ENCODE measurements at places on chromosomes 2 and 18. TPM values are rescaled to one million over a fixed set of nuclear protein-coding genes. Genes with fewer than 3 reads are reported as not detected.

LRRTM4 gene
- not detected for total RNA-seq

INHA gene
- 0.20 TPM for total RNA-seq

IL1RL2 gene
- not detected for total RNA-seq

PLCL1 gene
- not detected for total RNA-seq

HOXD13 gene
- total RNA-seq = 0.34 TPM

ASTL gene
- total RNA-seq = not detected

CREG2 gene
- total RNA-seq = 9.7 TPM

DSG3 gene
- 0.02 TPM for total RNA-seq

LNPK gene
- 20.4 TPM for total RNA-seq

TCF23 gene
- not detected for total RNA-seq

STK17B gene
- total RNA-seq = 4.6 TPM

CROCC2 gene
- total RNA-seq = not detected

LHCGR gene
- not detected for total RNA-seq

GALNT13 gene
- 9.9 TPM for total RNA-seq

RSAD2 gene
- 0.54 TPM for total RNA-seq

KHK gene
- total RNA-seq = 12.4 TPM

SH3BP4 gene
- 28.9 TPM for total RNA-seq

SLC16A14 gene
- 1.5 TPM for total RNA-seq

IAH1 gene
- total RNA-seq = 85.3 TPM

UGT1A1 gene
- 0.71 TPM for total RNA-seq

PREPL gene
- total RNA-seq = 24.7 TPM

OTX1 gene
- total RNA-seq = 3.5 TPM

DYSF gene
- total RNA-seq = 0.81 TPM

HOXD9 gene
- 0.98 TPM for total RNA-seq

CYS1 gene
- total RNA-seq = 0.99 TPM

LRRFIP1 gene
- 91.5 TPM for total RNA-seq

ANKRD62 gene
- total RNA-seq = not detected

ALPI gene
- not detected for total RNA-seq

IER3IP1 gene
- 18.8 TPM for total RNA-seq

TNFAIP6 gene
- total RNA-seq = 1.6 TPM

PMS1 gene
- total RNA-seq = 7.9 TPM

FNDC4 gene
- total RNA-seq = 4.6 TPM

NYAP2 gene
- total RNA-seq = not detected

BAZ2B gene
- total RNA-seq = 11.9 TPM

SIX3 gene
- 0.57 TPM for total RNA-seq

GAL3ST2 gene
- total RNA-seq = 0.28 TPM

TRAK2 gene
- total RNA-seq = 12.7 TPM

NTSR2 gene
- total RNA-seq = not detected

INPP4A gene
- 8.8 TPM for total RNA-seq

CDH20 gene
- total RNA-seq = not detected

DNAJC5G gene
- not detected for total RNA-seq

LINC00305 gene
- not detected for total RNA-seq

ANKRD29 gene
- total RNA-seq = 11.8 TPM

CCDC178 gene
- total RNA-seq = not detected

M1AP gene
- total RNA-seq = not detected

LIPG gene
- 0.03 TPM for total RNA-seq

MCFD2 gene
- total RNA-seq = 108 TPM

Measured in A549 treated with CpdA at 1 μM for 4 hours (cell line).